ENCODE measurements at places on chromosomes 1 and 21.
A peak's percentile ranks its signal among the peaks of the same experiment; 100 is the strongest.

DNA sequence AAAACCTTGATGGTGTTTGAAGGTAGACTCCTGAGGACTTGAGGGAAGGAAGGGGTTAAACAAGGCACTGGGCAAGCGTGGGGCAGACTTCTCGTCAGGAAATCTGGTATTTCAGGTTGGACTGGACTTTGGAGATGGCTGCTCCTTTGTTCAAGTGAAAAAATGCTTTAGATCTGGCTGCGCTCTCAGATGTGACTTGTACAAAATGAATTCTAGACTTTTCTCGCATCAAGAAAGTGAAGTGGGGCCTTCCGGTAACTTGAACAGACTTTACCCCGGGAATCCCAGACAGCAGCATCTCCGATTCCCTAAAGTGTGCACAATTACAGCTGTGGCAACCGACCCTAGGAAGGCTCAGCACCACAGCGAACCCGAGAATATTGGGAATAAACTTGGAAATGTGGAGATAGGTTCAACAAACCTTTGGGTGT lies 44.3 kb upstream of the ERRFI1 start:
- DNase-seq = peak; percentile 57

DNA sequence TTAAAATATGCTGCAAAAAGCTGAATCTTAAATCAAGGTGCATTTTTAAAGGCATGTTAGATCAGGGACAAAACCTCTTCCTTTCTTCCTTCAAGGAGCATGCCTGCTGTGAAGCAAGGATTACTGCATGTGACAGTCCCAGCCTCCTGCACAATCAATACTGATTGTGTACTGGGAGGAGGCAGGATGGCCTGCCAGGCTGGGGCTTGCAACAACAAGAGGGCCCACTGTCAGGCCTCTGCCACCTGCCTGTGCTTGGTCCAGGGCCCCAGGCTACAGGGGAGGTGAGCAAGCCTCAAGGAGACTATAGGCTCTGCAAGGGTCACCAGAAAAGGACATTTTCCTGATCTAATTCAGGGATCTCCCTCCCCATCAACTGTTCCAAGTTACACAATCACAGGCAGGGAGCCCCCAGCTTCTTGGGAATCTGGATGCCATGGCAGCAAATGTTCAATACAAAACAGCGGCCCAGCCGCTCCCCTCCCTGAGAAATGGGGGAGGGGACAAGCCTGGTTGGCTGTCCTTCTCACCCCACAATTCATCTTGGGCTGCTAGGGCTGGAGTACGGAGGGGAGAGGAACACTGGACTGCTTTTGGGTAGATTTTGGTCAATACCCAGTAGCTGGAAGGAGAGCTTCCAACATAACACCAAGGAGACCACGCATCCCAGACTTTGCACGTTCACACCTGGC lies 76.7 kb downstream of the SSBP3 start:
- no peak for DNase-seq

GRCh38 chr1:55257958-55258357 lies 42.8 kb upstream of the USP24 start:
- DNase-seq = no peak

DNA sequence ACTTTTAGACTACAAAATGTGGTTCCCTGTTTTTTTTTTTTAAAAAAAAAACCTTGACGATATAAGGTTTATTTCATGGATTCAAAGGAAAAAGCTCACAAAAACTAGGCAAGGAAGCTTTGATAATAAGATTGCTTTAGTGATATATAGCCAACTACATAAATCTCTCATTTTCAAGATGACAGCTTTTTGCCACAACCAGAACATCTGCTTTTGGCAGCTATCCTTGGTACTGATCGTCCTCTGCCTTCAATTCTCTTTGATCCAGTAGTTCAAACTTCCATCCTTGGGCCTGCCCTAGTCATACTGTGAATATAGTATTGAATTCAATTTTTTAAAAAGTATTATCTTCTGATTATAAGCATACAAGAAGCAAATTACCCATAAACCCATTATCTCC lies 72.9 kb upstream of the CD53 start:
- DNase-seq = no peak

GRCh38 chr21:33268393-33268736 lies 2.2 kb downstream of the IL10RB start:
- no peak for DNase-seq

- no peak for DNase-seq
Measured at GRCh38 chr1:119762953-119763352, 5.8 kb downstream of the HMGCS2 start.

- DNase-seq = no peak
Measured at GRCh38 chr1:39899611-39900538, 1.8 kb downstream of the MYCL start.

GRCh38 chr21:37593015-37593414 lies 226.4 kb downstream of the DYRK1A start:
- no peak for DNase-seq

DNA sequence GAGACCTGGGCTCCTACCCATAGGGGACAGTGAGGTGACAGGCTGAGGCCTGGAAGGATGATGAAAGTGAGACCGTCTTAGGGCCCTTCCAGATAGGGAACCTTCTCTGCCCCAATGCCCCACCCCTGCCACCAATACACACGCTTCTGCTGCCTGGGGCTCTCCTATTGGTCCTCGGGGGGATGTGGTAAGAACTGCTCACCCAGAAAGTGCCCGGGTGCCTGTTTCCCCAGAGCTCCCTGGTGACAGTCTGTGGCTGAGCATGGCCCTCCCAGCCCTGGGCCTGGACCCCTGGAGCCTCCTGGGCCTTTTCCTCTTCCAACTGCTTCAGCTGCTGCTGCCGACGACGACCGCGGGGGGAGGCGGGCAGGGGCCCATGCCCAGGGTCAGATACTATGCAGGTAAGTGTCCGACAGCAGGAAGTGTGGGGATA lies 948 bp downstream of the SEMA4A start:
- no peak for DNase-seq

DNA sequence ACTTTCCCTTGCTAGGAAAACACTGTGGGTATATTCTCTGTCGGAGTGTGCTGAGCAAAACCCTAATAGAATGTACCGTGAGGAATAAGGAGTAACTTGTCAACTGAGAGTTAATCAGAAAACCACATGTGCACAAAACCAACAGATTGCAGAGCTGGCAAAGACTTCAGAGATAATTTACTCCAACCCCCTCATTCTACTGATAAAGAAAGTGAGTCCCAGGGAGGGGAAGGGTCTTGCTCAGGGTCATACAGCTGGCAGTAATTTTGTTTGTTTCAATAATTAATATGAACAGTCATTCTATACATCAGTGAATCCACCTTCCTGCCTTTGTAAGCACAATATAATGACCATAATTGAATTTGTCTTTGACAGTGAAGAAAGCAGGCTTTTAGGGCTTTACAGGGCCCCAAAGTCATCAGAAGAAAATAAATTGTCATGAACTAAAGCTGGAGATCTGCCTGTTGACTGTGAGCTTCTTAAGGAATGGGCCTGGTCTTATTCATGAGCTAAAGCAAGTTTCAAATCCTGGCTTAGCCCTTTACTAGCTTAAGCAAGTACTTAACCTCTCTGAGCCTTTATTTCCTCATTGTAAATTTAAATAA lies 67.2 kb upstream of the HOOK1 start:
- no peak for DNase-seq

GRCh38 chr1:229111703-229112319 lies 159.1 kb upstream of the RAB4A start:
- DNase-seq = no peak

- no peak for DNase-seq
Measured at GRCh38 chr1:30149226-30149625, 574.2 kb downstream of the MATN1 start.

GRCh38 chr21:25760061-25760460 lies 25.3 kb downstream of the GABPA start:
- no peak for DNase-seq

DNA sequence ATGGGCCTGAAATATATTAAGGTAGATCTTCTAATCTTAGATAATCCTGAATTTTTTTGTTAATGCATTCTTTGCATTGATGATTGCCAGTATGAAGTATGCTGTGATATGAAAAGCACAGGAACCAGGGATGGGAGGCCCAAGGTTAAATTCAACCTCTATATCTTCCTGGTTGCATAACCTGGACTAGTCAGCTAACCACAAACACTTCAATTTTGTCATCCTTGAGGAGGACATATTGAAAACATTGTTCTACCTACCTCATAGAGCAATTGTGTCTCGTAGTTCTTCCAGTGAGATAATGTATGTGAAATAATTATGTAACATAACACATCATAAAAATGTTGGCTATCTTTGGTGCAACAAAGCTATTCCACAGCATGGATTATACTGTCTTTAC lies 25.6 kb downstream of the PDC start:
- DNase-seq = no peak

- DNase-seq = no peak
Measured at GRCh38 chr1:71719330-71719729, 563.0 kb downstream of the NEGR1 start.

GRCh38 chr21:39385299-39386145 lies 36.6 kb upstream of the HMGN1 start:
- peak; percentile 95 for DNase-seq

GRCh38 chr1:224433041-224433691 lies 1.4 kb downstream of the WDR26 start:
- DNase-seq = peak; percentile 26

DNA sequence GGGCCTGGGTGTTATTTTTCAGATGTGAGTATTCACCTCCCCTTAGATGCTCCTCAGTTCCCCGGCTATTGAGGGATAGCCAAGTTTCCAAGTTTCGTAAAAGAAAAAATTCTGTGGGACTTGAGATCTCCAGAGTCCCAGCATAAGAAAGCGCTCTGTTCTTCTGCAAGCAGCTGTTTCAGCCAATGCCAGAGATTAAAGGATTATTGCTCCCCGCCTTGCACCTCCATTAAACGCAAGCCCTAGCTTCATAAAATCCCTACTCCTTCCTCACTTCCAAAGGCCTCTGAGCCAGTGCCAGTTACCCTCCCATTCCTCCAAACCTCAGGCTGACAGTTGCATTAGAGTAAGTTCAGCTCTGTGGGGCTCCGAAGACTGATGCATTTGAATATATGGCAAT lies 56.4 kb downstream of the CHIA start:
- DNase-seq = no peak

DNA sequence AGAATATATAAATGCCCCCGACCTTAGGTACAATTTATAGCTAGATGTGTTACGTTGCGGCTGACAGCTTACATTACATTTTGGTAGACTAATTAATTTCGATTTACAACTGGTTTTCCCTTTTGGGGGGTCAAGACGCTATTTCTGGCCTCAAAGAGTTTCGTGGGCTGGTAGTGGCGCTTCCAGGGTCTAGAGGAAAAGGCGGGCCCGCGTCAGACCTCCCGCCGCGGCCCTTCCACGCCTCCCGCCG lies 391 bp downstream of the IFT25 start:
- no peak for DNase-seq

GRCh38 chr1:54955359-54955758 lies 25.1 kb upstream of the TMEM61 start:
- no peak for DNase-seq

DNA sequence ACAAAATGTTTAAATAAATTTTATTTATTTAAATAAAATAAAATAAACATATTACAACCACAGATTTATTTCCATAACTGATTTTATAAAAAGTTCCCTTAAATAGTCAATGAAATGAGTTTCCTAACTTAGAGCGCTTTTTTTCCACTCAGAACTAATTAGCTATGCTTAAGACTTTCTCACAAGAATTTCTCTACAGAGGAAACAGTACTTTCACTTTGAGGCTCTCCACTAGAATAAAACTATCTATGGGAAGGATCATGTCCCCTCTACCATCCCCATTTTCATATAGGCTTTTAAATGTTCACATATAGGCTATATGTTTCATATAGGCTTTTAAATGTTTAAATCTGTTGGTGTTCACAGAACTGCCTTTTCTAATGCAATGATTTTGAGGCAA lies 40.0 kb upstream of the DPH5 start:
- DNase-seq = no peak

DNA sequence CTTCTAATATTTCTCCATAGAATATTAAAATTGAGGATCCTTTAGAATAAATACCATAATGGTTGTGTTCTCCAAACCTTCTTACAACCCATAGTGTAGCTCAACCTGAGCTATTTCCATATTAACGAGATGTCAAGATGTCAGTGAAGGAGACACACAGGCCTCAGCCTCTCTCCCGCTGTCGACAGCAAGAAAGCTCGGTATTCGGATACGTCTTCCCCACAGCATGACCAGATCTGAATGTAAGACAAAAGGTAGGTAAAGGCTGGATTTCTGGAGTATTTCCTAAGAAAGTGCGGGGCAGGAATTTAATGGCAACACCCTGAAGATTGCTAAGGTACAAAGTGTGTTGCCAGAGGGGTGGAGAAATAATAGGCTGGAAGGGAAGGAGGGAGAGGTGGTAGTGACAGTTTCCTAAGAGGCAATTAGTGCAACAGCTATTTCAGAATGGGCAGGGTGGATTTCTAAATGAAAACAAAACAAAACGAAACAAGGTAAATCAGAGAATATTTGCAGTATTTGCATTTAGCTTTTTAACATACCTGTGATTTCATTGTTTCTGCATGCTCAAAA lies 1.7 kb downstream of the ADSS2 start:
- DNase-seq = no peak

DNA sequence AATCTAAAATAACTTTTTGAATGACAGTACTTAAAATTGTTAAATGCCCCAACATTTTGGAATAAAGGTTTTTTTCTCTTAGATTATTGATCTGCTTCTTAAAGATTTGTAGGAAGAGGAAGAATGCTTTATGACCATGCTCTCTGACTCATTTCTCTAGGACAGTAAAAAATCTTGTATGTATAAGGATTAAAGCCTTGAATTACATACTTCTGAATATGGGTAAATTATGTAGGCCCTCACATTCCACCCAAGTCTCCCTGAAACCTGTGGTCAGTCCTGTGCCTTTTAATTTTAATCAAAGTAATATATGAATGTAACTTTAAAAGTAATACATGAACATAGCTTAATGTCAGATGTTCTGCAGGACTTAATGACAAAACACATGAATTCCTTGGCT lies 50.5 kb downstream of the ABCD3 start:
- DNase-seq = no peak
